Stimulated activated CD4-positive, alpha-beta T cell treated with anti-CD3 and anti-CD28 coated beads, TNF-alpha, amount 100 ng/mL, for 24 hours (primary cell): ENCODE measurements at places on chromosomes 3 and 15.

GRCh38 chr3:154904328-154904727 lies 175.8 kb upstream of the MME start:
- DNase-seq: no peak

DNA sequence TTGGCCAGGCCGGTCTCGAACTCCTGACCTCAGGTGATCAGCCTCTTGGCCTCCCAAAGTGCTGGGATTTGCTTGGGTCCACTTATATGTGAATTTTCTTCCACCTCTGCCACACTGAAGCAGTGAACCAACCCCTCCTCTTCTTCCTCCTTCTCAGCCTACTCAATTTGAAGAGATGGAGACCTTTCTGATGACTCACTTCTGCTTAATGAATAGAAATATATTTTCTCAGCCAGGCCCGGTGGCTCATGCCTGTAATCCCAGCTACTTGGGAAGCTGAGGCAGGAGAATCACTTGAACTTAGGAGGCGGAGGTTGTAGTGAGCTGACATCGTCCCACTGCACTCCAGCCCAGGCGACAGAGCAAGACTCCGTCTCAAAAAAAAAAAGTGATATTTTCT lies 46.8 kb upstream of the GATM start:
- no peak for DNase-seq

DNA sequence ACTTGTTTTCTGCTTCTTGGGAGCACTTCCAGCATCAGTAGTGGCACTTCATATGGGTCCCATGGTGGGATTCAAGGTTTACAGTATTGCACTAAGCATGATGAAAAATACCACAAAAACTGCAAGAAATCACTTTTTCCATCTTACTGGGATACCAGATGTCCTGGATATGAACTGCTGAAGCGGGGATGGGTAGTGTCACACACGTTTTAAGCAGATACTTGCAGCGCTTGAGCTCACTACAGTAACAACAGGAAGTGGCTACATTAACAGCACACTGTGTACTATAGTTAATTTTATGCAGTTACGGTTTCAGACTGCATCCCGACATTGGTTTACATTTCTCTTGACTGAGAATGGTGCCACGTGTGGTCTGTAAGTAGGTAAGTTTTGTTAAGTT lies 3.5 kb upstream of the ISG20 start:
- DNase-seq: no peak

DNA sequence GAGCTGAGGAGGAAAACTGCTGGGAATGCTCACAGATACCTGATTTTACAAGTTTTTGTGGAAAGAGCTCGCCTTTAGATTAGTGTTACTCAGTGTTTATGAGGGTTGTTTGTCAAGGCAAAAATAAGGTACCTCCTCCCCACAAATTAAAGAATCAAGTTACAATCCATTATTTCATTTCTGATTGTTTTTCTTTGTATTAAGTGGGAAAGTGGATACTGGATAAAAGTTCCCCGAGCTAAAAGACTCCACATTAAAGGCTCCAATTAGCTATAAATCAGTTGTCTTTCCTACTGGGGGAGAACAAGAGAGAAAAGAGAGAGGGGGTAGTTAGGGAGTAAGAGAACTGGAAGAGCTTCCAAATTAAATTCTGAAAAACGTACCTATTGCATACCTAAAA lies 1.9 kb downstream of the ALDH1A2 start:
- DNase-seq: no peak

GRCh38 chr3:61802772-61803171 lies 241.4 kb downstream of the PTPRG start:
- no peak for DNase-seq

DNA sequence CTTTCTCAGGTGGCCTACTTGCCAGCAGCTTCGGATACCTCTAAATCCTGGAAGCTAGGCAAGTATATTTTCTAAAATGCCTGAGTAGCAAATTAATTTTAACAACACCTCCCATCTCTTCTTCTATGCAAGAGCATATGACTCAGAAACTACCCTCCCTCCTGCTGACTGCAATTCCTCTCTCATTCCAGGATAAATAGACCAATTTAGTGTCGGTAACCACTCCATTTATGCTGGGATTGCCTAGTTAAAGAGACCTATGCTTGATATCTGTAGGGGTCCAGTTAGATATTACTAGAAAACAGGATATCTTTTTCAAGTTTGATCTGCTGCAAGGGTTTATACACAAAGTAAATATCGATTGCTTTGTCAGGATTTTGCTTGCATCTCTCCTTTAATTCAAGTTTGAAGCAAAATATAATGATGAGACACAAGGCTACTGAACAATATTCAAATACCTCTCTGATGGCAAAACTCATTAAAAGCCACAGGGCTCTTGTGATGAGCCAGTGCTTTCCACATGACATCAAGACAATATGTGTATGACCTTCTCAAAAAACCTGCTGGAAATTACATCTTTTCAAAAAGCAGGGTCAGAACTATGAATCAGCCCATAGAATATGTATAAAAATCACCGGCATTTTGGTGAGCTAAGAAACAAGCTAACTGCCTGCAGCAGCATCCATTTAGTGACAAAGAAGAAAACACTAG lies 491.6 kb upstream of the NECTIN3 start:
- DNase-seq: no peak

GRCh38 chr3:195059006-195059350 lies 212.0 kb downstream of the XXYLT1 start:
- no peak for DNase-seq

DNA sequence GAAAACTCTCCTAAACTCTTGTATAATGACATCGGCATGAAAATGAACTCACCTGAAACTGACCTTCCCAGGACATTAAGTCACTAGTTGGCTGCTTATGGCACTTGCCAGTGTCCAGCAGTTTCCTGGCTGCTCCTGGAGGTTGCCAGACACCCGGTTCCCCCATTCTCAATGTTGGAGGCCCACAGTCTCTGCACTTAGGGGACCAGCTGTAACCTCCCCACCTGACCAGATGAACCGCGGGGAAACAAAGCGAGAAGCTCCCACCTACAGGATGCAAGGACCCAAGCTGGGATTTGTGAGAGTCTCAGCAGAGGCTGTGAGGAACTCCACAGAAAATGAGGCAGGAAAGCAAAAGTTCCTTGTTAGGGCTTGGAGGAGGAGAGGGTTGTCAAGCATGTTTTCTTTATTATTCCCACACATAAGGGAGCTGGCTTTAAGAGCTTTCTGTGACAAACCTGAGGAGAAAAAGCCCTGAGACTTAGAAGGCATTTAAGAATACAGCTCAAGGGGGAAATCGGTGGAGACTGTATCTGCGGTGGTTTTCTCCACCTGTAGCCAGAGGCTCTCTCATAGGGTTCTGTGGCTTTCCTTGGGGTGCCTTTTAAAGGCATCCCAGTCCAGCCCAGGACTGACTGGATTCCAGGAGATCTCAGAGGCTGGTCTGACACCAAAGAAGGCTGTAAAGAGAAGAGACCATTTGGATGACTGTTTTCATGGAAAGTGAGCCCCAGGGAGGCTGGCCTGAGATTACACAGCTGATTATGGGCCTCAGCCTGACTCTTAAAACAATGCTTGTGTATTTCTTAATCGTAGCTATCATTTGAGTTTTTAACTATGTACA lies 4.6 kb downstream of the TPM1 start:
- DNase-seq: no peak

- DNase-seq: no peak
These were observed 24.7 kb downstream of the PEAK1 start for GRCh38 chr15:77395013-77395774.

DNA sequence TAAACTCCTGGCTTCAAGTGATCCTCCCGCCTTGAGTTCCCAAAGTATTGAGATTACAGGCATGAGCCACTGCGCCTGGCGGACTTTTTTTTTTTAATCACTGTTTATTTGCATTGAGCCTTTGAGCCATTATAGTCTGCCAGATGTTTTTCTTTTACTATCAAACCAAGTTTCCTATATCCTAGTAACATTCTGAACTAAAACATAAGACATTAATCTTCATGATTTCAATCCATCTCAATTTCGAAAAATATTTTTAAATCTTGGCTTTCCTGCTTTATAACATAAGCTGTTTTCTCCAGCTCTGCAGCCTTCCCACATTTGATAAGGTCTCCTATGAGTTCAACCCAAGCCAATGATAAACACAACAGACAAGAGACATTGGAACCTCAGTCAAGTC lies 75.4 kb downstream of the UMPS start:
- DNase-seq: no peak

- no peak for DNase-seq
These were observed 210.5 kb upstream of the TLE3 start for GRCh38 chr15:70308011-70308734.

DNA sequence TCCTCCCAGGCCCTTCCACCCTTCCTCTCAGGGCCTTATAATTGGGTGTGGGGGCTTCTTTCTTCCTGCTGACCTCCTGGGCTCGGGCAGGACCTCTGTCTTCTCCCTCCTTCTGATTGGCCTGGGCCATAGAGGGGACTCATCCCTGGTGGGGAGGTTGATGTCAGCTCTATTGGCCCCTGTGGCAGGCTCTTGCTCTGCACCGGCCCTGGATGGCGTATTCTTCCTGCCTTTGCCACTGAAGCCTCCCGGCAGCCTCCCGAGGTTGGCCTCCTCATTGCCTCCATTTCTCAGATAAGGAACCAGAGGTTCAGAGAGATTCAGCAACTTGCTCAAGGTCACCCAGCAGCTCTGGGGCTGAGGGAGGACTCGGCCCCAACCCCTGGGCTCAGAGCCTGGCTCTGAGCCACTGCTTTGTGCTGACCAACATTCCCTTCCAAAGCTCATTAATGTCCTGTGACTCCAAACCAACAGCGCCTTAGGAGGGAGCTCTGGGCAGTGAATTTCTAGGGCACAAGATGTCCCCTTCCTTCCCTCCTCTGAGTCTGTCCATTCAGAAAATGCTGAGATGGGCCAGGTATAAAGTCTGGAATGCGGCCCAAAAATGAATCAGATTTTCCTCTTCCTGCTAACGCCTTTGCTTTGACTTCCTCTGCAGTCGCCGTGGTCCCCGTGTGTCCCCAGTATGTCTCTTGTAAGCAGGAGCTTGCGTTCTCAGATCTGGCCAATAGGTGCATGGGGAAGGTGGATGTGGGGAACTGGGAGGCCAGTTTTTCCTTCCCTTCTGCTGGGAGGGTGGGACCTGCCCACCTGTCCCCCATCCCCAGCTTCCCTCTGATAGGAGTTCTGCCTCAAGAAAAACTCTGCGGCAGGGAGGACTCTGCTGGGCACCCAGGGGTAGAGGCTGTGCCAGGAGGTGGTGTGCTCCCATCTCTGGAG lies 74.2 kb downstream of the HMCES start:
- DNase-seq: no peak

DNA sequence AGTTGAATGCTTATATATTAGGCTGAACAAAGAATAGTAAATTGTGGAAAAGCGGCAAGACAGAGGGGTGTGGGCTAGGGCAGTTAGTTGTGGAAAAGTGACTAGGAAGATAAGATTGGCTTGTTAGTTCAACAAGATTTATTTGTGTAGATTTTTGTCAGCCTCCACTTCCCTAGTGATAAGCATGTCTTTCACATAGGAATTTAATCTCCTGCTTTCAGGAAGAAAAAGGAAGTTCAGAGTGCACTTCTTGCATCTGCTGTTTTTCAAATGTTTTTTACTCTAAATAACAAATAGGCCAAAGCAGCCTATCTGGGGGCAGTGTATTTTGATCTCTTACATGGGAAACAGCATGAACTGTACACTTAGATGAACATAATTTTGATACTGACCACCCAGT lies 919.9 kb downstream of the NAALADL2 start:
- no peak for DNase-seq

GRCh38 chr3:64496786-64497490 lies 190.9 kb downstream of the ADAMTS9 start:
- DNase-seq: no peak

DNA sequence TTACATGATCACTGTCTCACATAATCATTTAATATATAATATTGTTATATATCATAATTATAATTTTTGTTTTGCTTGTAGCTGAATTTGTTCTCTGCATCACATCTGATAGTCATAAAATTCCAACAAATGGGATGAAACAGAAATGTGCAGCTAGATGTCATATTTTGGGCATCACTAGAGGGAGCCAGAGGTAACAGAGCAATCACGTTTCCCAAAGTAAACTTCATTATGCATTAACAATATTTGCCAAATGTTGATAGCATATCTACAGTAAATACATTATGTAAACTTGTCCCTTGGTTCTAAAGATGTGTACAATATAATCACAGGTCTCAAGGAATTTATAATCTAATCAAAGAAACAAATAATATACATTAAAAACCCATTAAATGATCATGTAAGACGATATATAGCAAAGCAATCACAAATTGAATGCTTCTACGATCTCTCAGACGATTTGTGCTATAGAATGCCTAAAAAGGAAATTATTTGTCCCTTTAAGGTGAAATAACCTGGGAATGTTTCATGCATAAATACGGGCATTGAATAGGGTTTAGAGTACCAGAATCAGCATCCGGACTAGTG lies 234.2 kb upstream of the MCTP2 start:
- DNase-seq: no peak

DNA sequence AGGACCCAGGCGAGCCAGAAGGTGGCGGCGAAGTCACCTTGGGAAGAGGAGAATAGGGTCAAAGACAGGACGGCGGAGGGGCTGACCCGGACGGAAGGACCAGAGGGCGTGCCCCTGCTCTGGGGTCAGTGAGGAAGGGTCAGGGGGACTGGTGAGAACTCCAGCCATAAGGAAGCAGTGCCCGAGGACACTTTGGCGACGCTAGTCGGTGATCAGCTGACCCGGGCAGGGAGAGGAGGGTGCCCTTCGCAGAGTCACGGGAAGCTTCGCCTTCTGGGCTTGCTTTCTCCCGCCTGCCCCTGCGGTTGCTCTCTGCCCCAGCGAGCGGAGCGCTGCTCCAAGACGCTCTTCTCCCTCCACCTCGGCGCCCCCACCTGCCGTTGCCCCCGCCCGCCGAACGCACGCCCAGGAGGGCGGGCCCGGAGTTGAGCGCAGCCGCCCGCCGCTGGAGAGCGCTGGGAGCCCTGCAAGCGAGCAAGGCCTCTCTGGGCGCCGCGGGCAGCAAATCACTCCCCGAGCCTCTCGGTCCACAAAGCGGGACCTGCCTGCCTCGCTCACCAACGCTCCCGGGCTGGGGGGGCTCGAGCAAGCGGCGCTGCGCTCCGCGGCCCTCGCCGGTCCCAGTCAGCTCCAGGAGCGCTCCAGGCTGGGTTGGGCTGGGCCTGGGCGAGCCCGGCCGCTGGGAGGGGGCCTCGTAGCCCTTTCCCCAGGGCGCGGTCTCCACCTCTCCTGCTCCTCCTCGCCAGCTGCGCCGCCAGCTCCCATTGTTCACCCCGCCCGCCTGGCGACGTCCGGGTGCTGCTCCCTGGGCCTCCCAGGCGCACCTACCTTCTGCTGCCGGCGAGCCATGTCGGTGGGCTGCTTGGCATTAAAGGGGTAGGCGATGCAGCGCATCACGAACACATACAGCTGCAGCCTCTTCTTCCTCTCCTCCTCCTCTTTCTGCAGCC lies 1.2 kb downstream of the CADPS start:
- no peak for DNase-seq

GRCh38 chr3:194212161-194212844 lies 76.4 kb downstream of the HES1 start:
- no peak for DNase-seq

DNA sequence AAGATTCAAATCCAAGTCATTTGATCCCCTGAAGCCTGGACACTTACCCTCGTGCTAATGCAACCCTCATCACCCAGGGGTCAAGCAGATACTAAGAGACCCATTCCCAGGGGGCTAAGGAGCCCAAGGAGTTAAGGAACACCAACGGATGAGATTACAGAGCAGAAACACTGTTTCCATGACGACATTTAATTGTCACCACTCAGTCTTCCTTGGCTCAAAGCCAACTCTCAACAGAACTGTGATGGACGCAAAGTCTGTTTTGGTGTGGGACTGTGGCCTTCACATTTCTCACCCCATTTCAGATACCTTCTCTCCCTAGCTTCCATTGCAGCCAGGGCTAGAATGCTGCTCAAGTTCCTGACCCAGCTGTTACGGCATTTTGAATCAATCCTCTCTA lies 383.5 kb upstream of the WNT5A start:
- DNase-seq: no peak

- DNase-seq: no peak
These were observed 313.4 kb upstream of the STT3B start for GRCh38 chr3:31219131-31219843.
